Kidney epithelial cell (primary cell): ENCODE measurements at places on chromosomes 6 and 20.

DNA sequence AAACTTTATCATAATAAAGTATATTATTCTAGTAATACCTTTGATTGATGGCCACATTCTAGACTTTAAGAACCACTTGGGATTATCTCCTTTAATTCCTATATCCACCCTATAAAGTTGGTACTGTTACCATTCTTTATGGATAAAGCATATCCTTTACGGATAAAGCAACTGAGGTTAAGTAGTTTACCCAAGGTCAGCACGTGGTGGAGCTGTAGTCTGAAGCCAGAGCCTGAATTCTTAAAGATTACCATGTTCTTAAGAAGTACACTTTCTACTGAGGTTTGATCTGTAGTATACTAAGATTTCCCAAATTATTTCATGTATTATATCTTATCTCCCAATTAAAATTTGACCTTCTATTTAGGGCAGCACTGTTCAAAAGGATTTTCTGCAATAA is 3.0 kb upstream of the NCOA7 start:
- no peak for DNase-seq

DNA sequence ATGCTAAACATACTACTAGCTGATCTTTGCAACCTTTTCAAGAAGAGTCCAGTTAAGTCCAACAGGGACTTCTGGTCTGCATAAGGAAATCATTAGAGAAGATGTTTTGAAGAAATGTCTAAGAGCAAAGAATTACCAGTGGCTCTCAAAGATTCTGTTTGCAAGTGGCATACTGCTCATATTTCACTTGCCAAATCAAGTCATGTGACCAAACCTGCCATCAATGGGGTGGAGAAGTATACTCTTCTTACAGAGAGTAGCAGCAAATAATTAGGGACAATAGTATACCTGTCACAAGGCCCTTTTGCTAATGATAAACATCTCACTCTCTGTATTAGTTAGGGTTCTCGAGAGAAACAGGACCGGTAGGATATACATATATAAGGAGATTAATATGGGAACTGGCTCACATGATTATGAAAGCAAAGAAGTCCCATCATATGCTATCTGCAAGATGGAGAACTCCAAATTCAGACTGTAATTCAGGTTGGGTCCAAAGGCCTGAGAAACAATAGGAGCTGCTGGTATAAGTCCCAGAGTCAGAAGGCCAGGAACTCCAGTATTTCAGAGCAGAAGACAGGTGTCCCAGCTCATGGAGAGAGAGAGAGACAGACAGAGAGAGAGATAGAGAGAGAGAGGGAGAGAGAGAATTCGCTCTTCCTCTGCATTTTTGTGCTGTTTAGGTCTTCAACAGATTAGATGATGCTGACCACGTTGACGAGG is 111.5 kb downstream of the LCA5 start:
- no peak for DNase-seq

DNA sequence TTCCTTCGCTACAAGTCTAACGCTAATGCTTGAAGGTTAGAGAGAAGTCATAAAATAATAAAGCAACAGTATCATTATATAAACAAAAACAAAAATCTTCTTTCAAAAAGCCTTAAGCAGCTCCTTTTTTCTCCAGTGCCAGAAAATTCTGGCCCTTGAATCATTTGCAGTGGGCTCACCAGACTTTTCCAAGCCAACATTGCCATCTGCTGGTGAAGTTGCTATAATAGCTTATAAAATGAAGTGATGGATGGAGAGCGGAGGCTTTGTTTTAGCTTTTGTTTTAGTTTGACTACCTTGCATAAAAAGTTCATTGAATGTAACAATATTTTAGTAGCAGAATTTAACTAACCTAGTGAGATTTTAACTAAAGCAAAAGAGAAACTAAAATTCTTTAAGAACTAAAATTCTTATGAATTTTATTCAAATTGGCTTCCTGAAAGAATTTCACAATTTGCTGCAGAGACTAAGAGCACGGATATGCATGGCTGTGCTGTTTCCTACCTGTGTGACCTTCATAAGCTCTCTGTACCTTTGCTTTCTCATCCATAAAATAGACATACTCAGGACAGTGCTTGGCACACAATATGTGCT is 44.8 kb upstream of the SLC2A12 start:
- peak; percentile 26 for DNase-seq

DNA sequence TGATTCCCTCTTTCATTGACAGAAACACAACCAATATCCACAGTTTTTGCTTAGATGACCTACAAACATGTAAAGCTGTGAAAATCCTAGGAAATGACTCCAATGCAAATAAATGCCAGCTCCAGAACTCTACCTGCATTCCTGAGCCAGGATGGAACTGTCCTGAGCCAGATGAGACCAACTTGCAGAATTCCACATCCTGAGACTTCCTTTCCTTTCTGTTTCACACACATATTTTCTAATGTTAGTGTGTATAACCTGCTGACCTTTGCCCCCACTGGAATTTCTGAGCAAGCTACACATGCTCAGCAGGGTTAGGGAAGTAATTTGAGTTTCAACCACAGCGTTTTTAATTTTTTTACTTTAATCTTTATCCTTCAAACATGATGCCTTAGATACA is 69.6 kb upstream of the ADGRF1 start:
- no peak for DNase-seq

GRCh38 chr20:54980103-54980960 is 504.9 kb downstream of the DOK5 start:
- DNase-seq: no peak

DNA sequence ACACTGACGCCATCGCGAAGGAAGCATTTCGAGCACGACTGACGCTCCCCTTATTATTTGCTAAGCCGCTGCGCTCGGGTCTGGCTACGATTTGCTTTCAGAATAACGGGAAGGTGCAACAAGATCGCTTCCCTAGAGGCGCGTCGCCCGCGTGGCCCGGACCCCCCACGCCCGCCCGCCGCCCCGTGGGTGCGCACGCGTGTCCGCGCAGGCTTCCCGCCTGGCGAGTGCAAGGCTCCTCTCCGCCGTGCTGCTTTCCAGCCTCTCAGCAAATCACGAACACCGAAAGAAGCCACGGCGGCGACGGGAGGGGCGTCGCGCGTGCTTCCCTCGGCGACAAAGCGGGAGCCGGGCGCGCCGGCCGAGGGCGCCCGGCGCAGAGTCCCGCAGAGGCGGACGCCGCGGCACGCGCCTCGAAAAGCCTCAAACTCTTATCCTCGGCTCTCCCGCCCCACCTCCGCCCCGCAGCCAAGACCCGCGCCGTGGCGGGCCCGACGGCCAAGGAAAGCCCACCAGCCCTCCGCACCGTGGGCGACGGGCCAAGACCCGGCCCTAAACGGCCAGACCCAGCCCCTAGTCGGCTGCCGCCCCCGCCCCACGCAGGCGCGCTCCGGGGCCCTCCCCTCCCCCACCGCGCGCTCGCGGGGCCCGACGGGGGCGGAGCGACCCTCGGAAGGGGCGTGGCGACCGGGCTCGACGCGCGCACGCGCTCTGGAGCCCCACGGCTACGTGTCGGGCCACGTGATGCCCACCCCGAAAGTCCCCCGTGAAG is 987 bp upstream of the QKI start:
- peak; percentile 69 for DNase-seq

- no peak for DNase-seq
Measured at GRCh38 chr6:160070427-160070826, 51.2 kb upstream of the SLC22A1 start.
